ENCODE measurements at places on chromosomes 11 and 22.

GRCh38 chr11:65879617-65880016 lies at the start of gene CTSW:
TSS of gene CTSW (plus strand) at chr11:65879837. CDS start at chr11:65879855, 18 bp downstream.
- peaks cover 34% of the 10 kb centered on the region for H3K4me1 ChIP-seq
- H3K27me3 ChIP-seq = no peaks in the 10 kb centered on the region
- peak within 1 kb of the TSS; percentile 78 for H3K27ac ChIP-seq
- H3K36me3 ChIP-seq = peaks cover 7% of the 10 kb centered on the region
- DNase-seq = no peak

DNA sequence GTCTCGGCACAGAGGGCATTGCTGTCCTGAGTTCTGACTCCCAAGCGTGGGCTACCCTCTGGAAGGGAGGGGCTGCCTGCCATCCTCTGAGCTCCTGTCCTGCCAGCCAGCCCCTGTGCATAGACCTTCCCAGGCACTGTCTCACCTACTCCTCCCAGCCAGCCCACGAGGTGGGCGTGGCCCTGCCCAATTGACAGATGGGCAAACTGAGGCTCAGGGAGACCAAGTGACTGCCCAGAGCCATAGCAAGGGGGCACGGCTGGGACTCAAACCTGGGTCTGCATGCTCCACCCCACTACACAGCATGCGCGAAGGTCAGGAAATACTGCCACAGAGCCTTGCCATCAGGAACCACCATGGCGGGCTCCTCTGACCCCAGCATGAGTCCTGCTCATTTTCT lies 29.4 kb upstream of the PRR5 start:
- H3K27ac ChIP-seq = no peak overlapping the region
- H3K4me1 ChIP-seq = peaks cover 49% of the 10 kb centered on the region
- H3K27me3 ChIP-seq = no peaks in the 10 kb centered on the region
- H3K36me3 ChIP-seq = no peaks in the 10 kb centered on the region

- no peak overlapping the region for H3K27ac ChIP-seq
- H3K36me3 ChIP-seq = no peaks in the 10 kb centered on the region
- no peak for DNase-seq
- H3K4me3 ChIP-seq = no peak overlapping the region
- peaks cover 7% of the 10 kb centered on the region for H3K27me3 ChIP-seq
These were observed 193.7 kb upstream of the NARS2 start for GRCh38 chr11:78768345-78768744.

- H3K27ac ChIP-seq = no peak overlapping the region
- H3K4me3 ChIP-seq = no peak overlapping the region
- no peaks in the 10 kb centered on the region for H3K4me1 ChIP-seq
- H3K27me3 ChIP-seq = peaks cover 43% of the 10 kb centered on the region
- H3K36me3 ChIP-seq = no peaks in the 10 kb centered on the region
These were observed 17.1 kb upstream of the VWA5A start for GRCh38 chr11:124098141-124098540.

DNA sequence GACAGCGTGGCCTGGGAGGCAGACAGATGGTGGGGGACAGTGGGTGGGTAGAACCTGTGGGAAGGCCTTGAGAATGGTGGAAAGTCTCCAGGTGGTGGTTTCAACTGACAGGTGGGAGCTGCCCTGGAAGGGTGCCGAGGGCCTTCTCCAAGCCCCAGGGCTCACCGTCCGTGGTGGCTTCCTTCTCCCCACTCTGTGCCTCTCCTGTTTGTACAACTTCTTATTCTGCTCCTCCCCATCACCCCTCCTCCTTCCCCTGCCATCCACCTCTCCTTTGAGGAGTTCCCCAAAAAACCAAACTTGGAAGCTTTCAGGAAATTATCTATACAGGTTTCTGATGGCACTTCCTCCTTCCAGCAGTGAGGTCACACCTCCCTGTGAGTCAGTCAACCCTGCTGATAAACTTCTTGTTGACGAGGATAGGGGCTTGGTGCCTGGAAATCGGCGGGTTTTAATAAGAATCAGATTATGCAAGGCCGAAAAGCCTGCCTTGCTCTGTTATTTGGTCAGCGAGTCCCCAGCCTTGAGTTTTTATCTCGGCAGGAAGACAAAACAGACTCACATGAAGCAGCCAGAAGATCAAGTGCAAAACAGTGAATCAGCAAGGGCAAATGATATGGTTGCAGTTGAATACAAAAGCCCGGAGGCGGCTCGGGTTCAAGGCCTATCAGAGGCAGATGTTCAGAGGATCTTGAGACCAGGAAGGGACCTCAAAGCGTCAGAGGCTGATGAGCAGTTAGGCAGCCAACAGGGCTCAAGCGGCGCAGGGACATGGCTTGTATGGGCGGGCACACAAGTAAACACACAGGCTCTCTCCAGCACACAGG lies 9.5 kb upstream of the ST3GAL4 start:
- DNase-seq = no peak
- H3K4me1 ChIP-seq = peaks cover 44% of the 10 kb centered on the region
- H3K27ac ChIP-seq = peak overlapping the region; percentile 91
- H3K4me3 ChIP-seq = no peak overlapping the region
- H3K27me3 ChIP-seq = no peaks in the 10 kb centered on the region

DNA sequence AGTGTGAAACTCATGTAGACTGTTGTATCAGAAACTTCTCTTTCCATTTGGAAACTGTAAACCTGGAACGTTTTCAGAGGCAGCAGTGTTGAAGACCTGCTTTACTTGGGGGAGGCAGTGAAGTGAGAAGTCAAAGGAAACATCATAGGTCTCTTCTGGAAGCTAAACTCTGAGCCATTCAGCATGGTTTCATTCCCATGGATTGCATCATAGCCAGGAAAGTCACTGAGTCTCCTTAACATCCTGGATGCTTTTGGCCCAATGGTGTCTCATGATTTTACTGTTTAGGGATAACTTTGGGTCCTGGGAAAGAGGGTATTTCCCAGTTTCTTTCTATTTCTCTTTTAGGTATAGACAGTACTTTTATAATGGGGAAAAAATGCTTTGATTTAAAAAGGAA lies 153.2 kb upstream of the E2F8 start:
- no peaks in the 10 kb centered on the region for H3K36me3 ChIP-seq
- peaks cover 5% of the 10 kb centered on the region for H3K27me3 ChIP-seq
- no peak overlapping the region for H3K4me3 ChIP-seq
- peaks cover 10% of the 10 kb centered on the region for H3K4me1 ChIP-seq

DNA sequence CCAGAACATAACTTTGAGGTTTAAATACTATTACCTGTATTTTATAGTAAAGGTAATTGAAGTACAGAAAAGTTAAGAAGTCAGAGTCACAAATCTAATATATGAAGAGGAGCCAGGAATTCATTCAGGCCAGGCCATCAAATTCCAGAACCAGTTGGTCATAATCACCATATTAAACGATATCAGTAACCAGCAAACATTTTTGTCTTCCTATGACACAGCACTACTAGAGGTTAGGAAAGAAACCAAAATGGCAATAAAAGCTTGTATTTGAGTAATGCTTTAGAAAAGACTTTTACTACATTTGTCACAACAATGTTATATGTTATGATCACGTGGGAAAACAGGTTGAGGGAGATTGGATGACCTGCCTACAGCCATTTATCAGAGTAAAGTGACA lies 62.2 kb downstream of the DKK3 start:
- H3K4me3 ChIP-seq = no peak overlapping the region

GRCh38 chr22:44891791-44892190 lies 118.0 kb downstream of the PHF21B start:
- no peaks in the 10 kb centered on the region for H3K4me1 ChIP-seq
- no peaks in the 10 kb centered on the region for H3K36me3 ChIP-seq
- H3K27me3 ChIP-seq = no peaks in the 10 kb centered on the region
- H3K27ac ChIP-seq = no peak overlapping the region
- H3K4me3 ChIP-seq = no peak overlapping the region

GRCh38 chr11:119739021-119739703 lies 10.2 kb upstream of the NECTIN1 start:
- no peak for DNase-seq
- no peak overlapping the region for H3K27ac ChIP-seq
- no peak overlapping the region for H3K4me3 ChIP-seq
- H3K36me3 ChIP-seq = no peaks in the 10 kb centered on the region
- H3K4me1 ChIP-seq = no peaks in the 10 kb centered on the region

- H3K4me1 ChIP-seq = peaks cover 10% of the 10 kb centered on the region
- peak; percentile 77 for DNase-seq
- peaks cover 32% of the 10 kb centered on the region for H3K27me3 ChIP-seq
These were observed 519 bp upstream of the ART5 start for GRCh38 chr11:3642071-3642951.

GRCh38 chr11:67588136-67588503 lies 4.5 kb downstream of the GSTP1 start:
- no peak for DNase-seq
- no peak overlapping the region for H3K4me3 ChIP-seq
- H3K27me3 ChIP-seq = no peaks in the 10 kb centered on the region
- H3K4me1 ChIP-seq = peaks cover 25% of the 10 kb centered on the region
- H3K36me3 ChIP-seq = peaks cover 15% of the 10 kb centered on the region
